ENCODE measurements at places on chromosomes 3 and 15.

- peak; percentile 40 for DNase-seq
Measured at GRCh38 chr3:193826159-193826795, 233.3 kb downstream of the OPA1 start.

GRCh38 chr3:5298453-5298852 lies 110.9 kb downstream of the EDEM1 start:
- DNase-seq: peak; percentile 48

DNA sequence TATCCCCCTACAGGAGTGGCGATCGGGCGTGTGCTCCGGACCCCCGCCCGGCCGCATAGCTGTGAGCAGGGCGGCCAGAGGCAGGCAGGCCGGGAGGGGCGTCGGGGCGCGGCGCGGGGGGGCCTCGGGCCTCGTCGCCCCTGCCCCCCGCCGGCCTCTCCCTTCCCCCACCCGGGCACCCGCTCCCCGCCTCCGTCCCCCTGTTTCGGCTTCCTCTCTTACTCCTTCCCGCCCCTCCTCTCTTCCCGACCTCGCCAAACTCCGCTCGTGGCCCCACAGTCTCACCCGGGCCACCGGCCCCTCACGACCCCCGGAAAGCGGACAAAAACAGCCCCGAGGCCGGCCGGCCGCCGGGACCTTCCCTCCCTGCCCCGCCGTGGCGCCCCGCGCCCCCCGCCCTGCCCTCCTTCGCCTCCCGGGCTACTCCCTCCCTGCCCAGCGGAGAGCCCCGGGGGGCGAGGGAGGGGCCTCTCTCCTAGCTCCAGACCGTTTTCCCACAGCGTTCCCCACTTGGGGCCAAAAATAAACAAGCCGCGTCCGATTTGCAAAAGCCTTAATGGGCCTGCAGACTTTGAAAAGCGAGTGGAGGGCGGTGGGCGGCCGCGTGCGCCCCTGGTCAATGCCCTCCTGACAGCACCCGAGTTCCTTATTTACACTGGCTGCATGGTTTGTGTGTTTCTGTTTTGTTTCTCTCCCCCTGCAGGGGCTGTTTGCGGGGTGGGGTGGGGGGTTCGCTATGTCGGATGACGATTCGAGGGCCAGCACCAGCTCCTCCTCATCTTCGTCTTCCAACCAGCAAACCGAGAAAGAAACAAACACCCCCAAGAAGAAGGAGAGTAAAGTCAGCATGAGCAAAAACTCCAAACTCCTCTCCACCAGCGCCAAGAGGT lies 1.0 kb downstream of the UBE2E1 start:
- DNase-seq: peak; percentile 60

- DNase-seq: no peak
Measured at GRCh38 chr3:26260139-26260538, 362.4 kb upstream of the LRRC3B start.

- DNase-seq: no peak
Measured at GRCh38 chr3:172968646-172969045, 172.4 kb downstream of the SPATA16 start.

- no peak for DNase-seq
Measured at GRCh38 chr3:46731795-46732194, 14.1 kb upstream of the PRSS50 start.

DNA sequence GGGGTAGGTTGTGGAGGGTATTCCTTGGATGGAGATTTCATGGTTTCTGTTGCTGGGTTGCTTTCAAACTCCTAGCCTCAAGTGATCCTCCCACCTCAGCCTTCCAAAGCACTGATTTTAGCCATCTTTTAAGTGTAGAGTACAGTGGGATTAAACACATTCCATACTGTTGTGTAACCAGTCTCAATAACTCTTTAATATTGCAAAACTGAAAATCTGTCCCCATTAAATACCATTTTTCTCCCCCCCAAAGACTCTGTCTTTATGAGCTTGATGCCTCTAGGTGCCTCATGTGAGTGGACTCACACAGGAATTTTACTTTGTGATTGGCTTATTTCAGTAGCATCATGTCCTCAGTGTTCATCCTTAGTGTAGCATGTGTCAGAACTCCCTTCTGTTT lies 74.7 kb upstream of the ATP10A start:
- no peak for DNase-seq

DNA sequence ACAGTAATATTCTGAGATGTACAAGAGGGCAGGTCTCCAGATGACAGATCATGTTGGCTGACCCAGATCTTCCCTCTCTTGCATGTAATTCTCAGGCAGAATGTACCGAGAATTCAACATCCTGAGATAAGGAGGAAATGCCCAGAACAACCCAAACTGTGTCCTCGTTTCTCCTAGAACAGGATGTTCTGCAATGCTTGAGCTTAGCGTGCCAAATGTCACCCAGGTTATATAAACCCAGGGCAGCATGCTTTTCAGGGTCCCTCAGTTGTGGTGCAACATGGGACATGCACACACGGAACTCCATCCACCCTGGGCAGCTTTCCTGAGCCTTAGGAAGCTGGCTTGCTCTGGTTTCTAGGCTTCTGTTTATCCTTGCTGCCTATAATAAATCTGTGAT lies 102.1 kb upstream of the CMC1 start:
- DNase-seq: no peak

Measured in NB4 (cell line).